Stimulated activated CD4-positive, alpha-beta T cell treated with anti-CD3 and anti-CD28 coated beads, Interleukin-12 subunit alpha, Interleukin-12 subunit beta, amount 100 ng/mL, for 24 hours (primary cell): ENCODE measurements at places on chromosomes 7 and 10.

DNA sequence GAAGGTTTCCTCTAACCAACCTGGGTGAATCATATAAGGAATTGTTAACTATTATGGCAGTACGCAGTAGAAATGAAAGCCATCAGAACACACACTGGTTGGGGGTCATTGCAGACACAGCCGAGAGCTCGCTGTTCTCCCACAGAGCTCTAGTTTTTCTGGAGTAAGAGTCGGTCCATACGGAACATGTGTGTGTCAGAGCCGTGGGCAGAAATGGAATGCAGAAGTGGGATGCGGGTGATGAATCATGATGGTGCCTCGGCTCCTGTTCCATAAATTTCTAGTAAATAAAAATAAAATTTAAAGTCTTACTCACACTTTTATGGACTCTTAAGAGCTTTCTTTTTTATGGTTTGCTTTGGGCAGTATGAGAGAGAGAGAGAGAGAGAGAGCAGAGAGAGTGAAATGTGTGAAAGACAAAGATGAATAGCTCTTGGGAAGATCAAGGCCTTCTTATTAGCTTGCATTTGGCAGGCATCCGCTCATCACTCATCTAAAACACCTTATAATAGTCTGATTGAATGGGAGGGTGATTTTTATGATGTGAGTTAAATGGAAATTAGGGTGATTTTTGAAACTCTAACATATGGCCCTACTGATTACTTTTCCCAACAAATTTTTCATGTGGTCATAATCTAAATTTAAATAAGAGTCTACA is 98.8 kb upstream of the PFKP start:
- no peak for DNase-seq

GRCh38 chr10:127267442-127267841 is 71.1 kb upstream of the INSYN2A start:
- no peak for DNase-seq

DNA sequence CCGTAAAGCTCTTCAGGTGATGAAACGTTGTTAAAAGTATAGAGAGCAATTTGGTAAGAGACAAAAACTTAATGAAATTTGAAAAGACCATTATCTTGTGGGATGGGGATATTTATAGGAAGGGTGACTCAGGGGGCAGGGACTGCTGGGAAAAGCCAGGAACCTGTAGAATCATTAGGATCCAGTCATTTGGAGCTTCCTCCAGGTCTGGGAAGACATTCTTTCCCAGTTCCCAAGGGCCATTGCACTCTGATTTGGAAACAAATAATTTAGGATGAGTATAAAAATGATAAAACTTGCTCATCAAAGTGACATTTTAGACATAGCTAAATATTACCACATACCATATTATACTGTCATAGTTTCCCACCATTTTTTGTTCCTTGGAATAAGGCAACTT is 143.9 kb downstream of the PFKFB3 start:
- no peak for DNase-seq

GRCh38 chr10:115992236-115992986 is 280.6 kb downstream of the GFRA1 start:
- DNase-seq, result no peak

DNA sequence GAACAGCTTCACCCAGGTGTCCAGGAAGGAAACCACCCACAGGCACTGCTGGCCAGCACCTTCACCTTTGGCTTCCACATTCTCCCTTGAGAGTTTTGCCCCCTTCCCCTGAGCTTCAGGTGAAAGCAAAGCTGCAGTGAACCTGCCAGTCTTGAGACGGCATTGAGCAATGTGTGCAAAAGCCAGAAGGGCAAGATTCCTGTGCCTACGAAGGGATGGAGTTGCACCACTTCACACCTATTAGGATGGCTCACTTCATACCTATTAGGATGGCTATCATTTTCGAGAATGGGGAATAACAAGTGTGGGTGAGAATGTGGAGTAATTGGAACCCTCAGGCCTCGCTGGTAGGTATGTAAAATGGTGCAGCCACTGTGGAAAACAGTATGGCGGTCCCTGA is 7.2 kb downstream of the HABP2 start:
- DNase-seq, result no peak

DNA sequence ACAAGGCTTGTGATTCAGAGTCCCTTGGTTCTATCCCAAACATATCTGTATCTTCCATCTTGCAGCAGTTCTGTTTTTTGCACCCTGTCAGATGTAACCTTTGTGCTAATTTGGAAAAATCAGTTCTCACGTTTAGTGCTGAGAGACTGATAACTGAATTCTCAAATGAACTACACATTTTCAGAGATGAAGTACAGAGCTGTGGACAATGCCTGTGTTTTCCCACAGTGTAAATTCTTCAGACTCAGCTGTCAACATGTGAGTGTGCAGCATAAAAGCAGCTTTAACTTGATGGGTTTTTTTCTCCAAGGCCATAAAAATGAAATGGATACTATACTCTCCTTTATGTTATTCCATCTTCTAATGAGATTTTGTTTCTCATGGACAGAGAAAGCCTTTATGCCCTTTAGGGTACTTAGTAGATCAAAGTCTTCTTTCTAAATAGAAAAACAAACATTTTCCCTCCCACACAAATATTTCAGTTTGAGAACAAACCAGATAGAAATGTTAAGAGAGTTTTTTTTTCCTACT is 150.9 kb downstream of the SEMA3A start:
- no peak for DNase-seq

DNA sequence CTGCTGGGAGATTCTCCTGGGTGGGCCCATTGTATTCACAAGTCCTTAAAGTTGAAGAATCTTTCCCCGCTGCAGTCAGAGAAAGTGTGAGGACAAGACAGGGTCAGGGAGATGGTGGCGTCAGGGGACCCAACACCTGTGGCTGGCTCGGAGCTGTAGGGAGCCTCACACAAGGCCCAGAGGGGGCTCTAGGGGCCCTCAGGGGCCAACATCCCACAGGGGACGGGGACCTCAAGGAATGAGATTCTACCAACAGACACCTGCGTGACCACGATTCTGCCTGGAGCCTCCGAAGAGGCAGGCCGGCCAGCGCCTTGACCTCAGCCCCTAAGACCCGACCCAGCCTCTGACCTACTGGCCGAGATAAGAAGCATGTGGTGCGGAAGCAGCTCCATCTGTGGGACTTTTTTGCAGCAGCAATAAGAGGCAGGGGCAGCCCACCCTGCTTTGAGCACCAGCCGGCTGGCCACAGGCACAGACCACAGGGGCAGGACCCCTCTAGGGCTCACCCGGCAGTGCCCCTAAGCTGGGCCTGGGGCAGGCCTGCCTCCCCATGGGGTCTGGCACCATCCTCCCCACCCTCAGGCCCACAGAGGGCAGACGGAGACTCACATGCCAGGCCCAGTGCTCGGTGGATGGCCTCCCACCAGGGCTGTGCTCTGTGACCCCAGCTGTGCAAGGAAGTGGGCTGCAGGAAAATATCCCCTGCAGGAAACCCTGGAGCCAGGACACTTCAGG is 13.2 kb downstream of the RASGEF1A start:
- DNase-seq, result no peak

DNA sequence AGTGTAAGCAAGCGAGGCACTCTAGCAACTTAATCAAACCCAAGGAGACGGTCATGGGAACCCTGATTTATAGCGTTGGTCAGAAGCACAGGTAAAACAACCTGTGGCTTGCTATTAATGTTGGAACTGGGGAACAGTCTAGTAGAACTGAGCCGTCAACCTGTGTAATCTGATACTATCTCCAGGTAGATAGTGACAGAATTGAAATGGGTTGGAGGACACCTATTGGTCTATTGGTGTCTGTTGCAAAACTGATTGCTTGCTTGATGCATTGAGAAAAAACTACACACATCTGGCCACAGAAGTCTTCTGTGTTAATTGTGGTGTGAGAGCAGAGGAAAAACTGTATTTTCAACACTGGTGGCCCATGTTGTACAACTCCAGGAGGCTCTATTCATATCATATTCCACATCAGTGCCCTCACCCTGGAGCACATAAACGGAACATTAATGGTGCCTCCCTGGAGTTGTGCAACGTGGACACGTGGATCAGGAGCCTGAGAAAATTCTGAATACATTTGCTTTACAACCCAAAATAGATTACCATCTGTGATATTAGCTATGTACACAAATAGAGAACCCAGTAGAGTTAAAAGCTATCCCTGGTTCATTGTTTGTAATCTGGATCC is 112.2 kb downstream of the MYO3A start:
- no peak for DNase-seq

- DNase-seq, result no peak
These were observed 85.6 kb upstream of the AGR3 start for GRCh38 chr7:16967300-16967811.

DNA sequence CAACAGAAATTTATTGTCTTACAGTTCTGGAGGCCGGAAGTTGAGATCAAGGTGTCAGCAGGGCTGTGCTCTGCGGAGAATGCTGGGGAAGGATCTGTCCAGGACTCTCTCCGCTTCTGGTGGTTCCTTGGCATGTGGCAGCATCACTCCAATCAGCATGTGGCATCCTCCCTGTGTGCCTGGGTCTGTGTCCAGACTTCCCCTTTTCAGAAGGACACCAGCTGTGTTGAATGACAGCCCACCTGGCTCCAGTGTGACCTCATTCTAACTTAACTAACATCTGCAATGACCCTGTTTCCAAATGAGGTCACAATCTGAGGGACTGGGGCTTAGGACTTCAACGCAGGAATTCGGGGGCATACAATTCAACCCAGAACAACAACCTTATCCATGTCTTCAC is 141.9 kb downstream of the BMS1 start:
- DNase-seq, result no peak

DNA sequence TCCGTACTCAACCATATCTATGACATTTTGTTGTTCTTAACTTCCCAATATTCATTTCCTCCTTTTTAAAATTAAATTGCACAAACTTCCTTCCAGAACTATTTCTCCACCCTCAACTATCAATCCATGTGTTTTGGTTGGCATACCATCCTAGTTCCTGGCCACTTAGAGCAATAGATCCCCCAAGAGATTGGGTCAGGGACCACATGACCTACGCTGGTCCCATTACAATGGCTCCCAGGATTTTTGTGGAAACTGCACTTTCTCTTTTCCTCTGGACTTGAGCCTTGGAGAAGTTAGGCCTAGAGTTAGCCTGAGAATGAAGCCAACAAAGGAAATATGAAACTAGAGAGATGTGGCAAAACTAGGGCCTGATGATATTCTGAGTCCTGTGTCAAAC is 55.7 kb upstream of the CASD1 start:
- DNase-seq, result no peak

- DNase-seq, result no peak
These were observed 37.1 kb downstream of the CXCL12 start for GRCh38 chr10:44347609-44348400.

DNA sequence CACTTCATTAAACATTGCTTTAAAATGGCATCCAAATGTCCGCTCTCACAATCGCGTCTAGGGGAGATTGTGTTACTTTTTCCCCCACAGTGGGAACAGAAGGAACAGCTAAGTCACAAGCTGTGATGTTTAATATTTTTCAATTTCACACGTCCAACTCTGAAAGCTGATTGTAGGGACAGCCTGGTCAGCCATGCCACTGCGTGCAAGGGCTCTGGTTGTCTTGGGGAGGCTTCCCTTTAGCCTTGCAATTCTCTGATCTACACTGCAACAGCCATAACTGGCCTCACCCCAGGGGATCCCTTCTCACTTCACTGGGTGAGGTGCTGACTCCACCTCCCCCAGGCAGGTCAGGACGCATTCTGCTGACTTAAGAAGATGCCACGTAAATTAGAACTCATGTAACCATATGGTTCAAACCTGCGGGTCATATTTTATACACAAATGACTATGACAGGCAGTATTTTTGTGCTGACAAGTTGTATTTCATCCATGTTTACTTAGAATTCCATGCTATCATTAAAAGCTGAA is 425.2 kb upstream of the NFE2L3 start:
- DNase-seq, result no peak

DNA sequence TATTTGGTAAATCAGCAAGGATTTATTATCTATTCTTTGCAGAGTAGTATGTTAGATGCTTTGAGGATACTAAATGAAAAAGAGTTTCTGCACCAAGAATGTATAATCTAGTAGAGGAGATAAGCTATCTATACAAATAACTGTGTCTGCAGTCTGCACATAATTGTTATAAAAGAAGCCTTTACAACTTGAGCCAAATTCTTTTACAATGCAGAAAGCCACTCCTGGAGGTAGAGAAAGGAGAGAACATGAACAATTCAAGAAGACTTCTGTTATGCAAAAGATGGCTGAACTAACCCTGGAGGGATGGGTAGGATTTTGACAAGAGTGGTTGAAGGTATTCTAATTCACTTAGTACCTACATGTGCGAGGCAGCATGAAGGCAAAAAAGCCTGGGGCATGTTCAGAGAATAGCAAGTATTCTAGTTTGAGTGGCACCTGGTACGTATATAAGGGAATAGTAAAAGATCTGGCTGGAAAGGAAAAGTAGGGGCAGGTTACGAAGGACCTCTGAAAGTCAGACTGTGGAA is 251.1 kb upstream of the KAT6B start:
- DNase-seq, result no peak

DNA sequence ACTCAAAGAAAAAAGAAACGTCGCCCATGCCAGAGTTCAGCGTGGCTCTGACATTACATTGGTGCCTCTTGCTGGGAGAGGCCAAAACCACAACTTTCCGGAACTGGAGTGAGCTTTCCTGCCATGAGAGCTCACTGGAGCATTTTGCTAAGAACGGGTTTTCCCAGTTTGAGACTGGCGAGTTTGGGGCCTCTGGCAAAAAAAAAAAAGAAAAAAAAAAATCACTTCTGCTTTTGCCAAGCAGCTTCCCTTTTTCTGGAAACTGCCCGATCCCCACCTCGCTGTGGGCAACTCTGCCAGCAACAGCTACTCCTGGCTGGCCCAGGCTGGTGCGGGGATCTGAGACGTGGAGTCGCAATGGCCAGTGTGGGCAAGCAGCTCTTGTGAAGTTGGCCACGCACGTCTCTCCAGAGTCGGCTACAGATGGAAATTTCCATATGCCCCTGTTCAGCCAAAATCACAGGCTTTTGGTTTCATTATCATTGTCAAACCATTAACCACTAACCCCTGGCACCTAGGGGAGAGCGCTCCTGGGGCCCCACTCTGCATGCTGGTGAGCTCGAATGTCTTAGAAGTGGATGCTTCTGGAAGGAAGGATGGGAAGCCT is 25.7 kb downstream of the PRKAG2 start:
- peak; percentile 36 for DNase-seq

DNA sequence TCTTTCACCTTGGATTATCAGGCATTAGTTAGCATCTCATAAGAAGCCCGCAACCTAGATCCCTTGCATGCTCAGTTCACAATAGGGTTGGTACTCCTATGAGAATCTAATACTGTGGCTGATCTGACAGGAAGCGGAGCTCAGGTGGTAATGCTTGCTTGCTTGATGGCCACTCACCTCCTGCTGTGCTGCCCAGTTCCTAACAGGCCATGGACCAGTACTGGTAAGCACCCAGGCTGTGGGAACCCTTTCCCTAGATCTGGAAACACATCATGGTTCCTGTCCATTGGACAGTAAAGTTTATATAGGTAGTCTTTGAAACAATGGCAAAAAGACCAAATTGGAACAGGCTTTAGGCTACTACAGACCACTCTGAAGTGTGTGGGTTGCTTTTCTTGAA is 9.4 kb upstream of the CTTNBP2 start:
- DNase-seq, result no peak
